ENCODE measurements at places on chromosomes 2 and 18. TPM values are rescaled to one million over a fixed set of nuclear protein-coding genes. Genes with fewer than 3 reads are reported as not detected.

ITGA4 gene
- 30.8 TPM for polyA plus RNA-seq

G6PC2 gene
- 0.16 TPM for polyA plus RNA-seq

- no peak for DNase-seq
Measured at GRCh38 chr2:180707884-180708205, 272.6 kb upstream of the UBE2E3 start.

DNA sequence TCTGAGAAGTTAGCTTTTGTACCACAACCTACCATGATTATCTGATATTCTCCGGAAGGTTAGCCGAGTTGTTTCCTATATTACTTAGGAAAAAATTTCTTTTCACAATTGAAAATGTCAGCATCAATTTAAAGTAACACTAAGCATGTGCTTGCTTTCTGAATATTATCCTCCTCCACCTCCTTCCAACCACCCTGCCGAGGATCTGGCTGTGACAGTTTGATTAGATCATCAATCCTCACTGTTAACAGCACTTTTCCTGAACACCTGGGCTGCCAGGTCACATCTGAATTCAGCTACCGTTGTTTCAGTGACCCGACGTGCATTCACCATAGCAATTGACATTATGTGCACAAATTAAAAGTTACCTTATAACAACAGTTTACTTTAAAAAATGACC lies 207.0 kb downstream of the ZNF407 start:
- DNase-seq: no peak

DNA sequence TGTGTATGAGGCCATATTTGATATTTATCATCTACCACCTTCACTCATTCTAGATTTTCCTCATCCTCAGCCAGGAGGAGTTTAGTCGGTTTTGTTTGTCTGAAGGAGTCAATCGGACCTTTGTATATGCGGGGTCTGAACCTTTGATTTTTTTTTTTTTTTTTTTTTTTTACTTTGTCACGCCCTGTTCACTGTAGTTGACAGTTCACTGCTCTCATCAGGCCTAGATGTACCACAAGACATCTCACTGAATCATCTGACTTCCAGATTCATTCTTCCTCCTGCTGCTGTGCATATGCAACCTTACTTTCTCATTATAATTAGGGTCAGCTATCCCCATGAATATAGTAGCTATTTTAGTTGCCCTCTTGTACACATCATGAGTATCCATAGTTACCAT lies 133.2 kb downstream of the ARHGAP15 start:
- no peak for DNase-seq

DNA sequence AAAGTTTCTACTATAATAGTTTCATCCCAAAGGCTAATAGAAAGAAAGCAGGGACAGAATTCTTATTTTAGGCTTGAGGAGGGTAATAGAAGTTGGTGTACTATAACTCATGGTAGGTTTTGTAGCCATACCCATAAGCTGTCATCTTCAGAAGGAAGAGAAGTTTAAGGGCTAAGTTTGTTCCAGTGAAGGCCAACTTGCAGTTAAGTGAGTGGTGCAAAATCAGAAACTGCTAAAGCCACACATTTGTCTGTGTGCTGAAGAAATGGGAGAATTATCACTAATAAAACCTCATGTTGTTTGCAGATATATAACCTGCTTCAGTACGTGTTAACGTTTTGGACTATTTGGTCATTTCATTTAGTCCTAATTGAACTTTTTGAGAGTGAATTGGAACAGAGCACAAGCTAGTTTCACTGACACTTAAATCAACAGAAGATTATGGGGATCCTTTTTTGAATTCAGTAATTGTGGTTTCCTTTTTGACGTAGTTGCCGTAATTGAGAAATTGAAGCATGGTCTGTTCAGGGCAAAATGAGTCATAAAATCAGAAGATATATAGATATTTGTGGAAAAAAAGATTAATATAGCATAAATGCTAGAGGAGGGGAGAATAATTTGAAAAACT lies 69.1 kb downstream of the PHLPP1 start:
- no peak for DNase-seq

- no peak for DNase-seq
Measured at GRCh38 chr2:40283111-40283909, 168.6 kb downstream of the SLC8A1 start.

- no peak for DNase-seq
Measured at GRCh38 chr2:71682341-71682740, 229.0 kb downstream of the DYSF start.

MRO gene
- polyA plus RNA-seq: 3.0 TPM

DNA sequence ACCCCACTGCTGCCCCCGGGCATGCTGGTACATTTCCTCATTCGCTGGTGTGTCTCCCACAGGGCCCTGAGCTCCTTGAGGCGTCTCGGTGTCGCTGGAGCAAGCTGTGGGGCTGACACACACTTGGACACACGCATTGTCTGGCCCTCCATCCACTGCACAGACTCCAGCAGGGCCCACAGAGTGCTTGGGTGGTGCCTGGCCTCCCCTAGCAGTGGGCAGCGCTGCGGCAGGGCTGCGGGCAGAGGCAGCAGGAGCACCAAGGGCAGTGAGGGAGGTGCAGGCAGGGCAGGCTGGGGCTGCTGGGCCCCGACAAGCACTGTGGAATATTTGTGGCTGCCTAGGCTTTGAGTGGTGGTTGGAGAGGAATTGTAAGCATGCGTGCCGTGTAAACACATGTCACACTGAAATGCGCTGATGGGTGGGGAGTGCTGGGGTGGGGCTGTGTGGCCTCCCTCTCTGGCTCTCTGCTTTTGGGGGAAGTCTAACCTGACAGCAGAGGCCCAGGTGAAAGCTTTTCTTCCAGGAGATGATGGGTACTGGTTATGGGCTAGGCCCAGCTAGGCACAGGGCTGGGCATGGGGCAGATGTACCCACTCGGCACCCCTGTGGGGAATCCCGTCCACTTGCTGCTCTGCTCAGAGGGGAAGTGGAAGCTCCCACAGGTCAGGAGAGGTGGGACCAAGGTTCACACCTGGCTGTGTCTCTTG lies 55.5 kb upstream of the HS6ST1 start:
- no peak for DNase-seq

DNA sequence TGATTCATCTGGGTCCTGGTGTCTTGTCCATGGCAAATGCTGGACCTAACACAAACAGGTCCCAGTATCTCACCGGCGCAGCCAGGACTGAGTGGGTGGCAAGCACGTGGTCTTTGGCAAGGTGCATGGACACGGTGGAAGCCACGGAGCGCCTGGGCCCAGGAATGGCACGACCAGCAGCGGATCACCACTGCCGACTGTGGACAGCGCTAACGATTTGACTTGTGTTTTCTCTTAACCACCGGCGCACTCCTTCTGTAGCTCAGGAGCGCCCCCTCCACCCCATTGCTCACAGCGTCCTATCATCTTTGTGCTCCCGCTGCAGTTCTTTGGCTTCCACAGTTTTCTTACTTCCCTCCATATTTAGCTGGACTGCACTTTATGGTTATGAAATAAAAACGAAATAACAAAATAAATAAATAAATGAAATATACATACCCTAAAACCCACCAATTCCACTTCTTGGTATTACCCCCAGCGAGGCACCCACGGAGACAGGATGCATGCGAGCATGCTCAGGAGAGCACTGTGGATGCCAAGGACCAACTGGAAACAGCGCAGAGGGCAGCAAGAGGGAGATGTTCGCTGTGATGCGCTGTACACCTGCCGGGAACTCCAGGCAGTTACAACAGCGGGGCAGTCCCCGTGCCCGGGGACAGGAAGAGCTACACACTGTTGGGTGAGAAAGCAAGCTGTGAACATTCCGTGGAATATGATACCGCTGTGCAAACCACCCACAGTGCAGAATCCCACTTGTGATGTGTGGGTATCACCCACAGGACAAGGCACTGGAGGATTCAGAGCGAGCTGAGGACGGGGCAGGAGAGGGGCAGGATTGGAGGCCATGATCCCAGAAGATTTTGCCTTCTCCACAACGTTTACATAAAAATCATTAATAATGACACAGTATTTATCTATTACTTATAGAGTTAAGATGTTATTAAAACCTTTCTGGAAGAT lies 7.0 kb upstream of the CIDEA start:
- no peak for DNase-seq

Data from right renal pelvis (tissue), 4 donors.